ENCODE measurements at places on chromosomes 3 and 15.

DNA sequence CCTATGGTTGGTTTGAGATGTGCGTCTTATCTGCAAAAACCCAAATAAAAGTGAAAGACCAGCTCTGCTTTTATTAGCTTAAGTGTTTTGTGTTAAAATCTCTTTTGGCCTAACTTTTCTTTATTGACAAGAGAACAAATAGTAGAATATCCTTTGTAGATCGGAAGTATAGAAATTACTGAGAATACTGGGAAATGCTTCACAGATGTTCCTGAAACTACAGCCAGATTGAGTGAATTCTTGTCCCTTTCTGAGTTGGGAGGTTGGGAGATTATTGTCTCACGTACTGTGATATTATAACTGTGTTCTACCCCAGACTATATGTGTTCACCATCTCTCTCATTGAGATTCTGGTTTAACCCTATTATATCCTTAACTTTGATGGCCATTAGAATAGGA, 21.7 kb downstream of the RAB8B start:
- DNase-seq = no peak

DNA sequence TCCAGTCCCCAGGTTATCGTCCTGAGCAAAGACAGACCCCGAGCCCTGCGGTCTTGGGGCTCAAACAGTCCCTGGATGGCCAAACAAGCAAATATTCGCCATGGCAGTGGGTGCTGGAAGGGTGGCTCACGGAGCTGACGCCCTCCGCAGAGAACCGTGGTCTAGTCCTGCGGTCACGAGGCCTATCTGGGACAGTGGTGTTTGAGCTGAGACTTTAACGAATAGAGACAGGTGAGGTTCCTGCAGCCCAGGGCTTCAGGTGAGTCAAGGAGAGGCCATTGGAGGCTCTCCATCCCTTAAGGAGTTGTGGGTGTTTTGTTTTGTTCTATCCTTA, 399 bp upstream of the SUCLG2 start:
- DNase-seq = no peak

GRCh38 chr15:71187078-71187477, 71.8 kb downstream of the THSD4 start:
- DNase-seq = no peak

DNA sequence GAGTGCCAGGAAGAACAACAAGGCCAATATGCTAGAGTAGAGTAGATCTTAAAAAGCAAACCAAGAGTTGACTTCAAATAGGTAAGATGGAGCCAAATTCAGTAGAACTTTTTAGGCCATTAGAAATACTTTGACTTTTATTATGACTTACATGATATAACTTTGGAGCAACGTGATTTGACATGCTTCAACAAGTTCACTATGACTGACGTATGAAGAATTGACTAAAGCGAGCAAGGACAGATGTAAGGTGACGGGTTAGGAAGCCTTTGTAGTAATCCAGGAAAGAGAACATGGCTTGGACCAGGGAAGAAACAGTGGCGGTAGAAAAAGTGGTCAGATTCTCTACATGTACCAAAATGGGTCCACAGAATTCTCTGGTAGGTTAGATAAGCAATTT, 4.9 kb upstream of the ZNF385D start:
- DNase-seq = no peak

- no peak for DNase-seq
Measured at GRCh38 chr15:67505675-67506572, 15.0 kb upstream of the C15orf61 start.

GRCh38 chr3:15769256-15769915, 28.4 kb downstream of the ANKRD28 start:
- no peak for DNase-seq
